ENCODE measurements at places on chromosomes 12 and 14.

- DNase-seq = no peak
These were observed 89.7 kb upstream of the MYL2 start for GRCh38 chr12:111010061-111010460.

- no peak for DNase-seq
These were observed 15.5 kb upstream of the ETV6 start for GRCh38 chr12:11633968-11634367.

DNA sequence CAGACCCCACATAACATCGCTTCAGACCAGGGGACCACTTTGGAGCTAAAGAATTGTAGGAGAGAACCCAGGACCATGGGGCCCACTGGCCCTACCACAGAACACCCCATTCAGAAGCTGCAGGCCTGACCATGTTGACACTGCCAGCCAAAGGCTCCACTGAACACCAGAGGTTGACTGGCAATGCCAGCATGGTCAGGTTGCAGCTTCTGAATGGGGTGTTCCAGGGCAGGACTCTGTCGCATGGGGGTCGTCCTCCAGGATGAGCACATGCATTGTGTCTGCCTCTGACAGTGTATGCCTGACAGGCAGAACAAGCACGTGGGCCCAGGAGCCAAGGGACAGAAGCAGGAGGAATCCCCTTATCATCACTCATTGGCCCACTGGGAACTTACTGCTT, 34.1 kb downstream of the DIO3 start:
- no peak for DNase-seq

GRCh38 chr12:59372956-59373355, 222.9 kb upstream of the SLC16A7 start:
- DNase-seq = no peak

GRCh38 chr14:31261859-31262731, 54.5 kb upstream of the HECTD1 start:
- no peak for DNase-seq

DNA sequence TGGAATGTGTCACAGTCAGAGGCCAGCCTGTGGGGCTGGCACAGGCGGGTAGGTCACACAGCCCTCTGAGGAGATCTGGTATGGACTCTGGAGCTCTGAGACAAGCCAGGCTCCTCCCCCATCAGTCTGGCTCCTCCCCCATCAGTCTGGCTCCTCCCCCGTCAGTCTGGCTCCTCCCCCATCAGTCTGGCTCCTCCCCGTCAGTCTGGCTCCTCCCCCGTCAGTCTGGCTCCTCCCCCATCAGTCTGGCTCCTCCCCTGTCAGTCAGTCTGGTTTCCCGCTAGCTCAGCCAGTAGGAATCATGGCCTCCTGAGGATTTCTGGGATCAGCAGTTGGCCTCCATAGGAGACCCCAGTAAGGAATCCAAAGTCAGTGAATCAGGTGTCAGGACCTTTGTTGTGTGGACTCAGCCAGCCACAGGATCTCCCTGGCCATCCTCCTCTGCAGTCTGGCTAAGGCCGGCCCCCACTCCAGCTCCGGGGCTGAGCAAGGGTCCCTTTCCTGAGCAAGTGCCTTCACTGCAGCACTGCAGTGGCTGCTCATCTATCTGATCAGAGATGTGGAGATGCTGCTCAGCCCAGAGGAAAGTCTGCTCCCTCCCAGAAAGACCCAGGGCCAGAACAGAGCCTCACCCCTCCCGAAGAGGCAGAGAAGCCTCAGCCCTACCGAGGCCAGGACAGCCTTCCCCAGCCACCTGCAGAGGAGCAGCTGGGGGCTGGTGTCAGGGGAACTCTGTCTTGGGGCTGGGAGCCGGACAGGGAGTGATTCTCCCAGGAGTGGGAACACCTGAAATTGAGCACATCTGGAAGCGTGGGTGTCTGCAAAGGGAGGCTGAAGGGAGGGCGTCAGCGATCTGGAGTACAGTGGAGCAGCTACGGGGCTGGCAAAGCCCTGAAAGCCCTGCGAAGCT, 35.7 kb downstream of the IQSEC3 start:
- DNase-seq = no peak

- DNase-seq = no peak
These were observed 1.5 kb downstream of the RILPL1 start for GRCh38 chr12:123532019-123532418.

DNA sequence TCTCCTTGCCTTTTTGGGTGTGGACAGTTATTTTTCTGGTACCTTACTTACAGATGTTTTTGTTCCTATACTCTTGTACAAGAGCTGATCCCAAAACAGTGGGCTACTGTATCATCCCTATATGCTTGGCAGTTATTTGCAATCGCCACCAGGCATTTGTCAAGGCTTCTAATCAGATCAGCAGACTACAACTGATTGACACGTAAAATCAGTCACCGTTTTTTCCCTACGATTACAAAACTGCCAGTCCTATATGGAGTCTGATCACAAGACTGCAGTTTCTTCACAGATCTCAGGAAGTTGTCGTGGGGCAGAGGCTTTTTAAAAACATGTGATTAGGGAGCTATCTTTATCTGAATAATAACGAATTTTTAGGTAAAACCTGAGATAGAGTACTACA, 1.3 kb downstream of the LYSET start:
- DNase-seq = no peak

DNA sequence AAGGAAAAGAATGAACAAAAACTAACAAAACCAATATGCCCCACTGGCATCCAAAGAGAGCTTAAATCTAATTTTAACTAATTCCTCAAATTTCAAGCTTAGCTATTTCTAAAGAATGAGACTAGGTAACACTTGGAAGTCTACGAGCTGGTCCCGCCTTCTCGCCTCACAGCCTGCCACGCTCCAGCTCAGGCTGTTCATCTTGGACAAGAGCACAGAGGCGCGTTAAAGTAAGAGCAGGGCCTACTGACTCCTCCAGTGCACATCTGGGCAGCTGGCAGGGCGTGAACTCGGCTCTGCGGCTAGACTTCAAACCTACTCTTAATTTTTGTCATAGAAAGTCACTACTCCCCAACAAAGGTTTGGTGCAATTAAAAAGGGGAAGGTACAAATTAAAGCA, 64.6 kb downstream of the DICER1 start:
- DNase-seq = no peak

DNA sequence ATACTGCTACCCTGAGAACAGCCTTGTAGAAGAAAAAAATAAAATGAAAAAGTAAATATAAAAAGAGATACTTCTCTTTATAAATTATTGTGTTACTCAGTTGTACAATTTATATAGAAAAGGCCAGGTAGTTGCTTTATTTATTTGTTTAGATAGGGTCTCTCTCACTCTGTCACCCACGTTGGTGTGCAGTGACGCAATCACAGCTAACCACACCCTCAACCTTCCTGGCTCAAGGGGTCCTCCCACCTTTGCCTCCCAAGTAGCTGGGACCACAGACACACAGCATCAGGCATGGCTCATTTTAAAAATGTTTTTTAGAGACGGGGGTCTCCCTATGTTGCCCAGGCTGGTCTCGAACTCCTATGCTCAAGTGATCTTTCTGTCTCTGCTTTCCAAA, 175.4 kb upstream of the PZP start:
- no peak for DNase-seq

GRCh38 chr14:104800015-104800770, 708 bp upstream of the ZBTB42 start:
- DNase-seq = peak; percentile 69

DNA sequence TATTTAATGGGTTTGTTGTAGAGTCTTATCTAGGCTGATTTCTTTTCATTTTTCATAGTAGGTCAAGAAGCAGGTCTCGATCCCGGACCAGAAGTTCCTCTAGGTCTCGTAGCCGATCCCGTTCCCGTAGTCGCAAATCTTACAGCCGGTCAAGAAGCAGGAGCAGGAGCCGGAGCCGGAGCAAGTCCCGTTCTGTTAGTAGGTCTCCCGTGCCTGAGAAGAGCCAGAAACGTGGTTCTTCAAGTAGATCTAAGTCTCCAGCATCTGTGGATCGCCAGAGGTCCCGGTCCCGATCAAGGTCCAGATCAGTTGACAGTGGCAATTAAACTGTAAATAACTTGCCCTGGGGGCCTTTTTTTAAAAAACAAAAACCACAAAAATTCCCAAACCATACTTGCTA, 4.2 kb downstream of the SRSF5 start:
- no peak for DNase-seq

DNA sequence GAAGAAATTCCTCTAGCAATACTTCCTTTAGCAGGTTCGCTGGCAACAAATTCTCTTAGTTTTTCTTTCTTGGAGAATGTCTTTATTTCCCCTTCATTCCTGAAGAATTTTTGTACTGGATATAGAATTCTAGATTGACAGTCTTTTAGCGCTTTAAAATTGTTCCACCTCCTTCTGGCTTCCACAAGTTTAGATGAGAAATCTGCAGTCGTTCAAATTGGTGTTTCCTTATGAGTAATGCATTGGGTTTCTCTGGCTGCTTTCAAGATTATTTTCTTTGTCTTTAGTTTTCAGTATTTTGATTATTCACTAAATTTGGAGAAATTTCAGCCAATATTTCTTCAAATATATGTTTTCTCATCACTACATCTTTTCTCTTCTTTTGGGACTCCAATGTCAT, 33.3 kb upstream of the FGF6 start:
- no peak for DNase-seq

GRCh38 chr14:47763188-47763854, 87.9 kb upstream of the MDGA2 start:
- DNase-seq = no peak

- DNase-seq = no peak
These were observed 62.3 kb downstream of the BEGAIN start for GRCh38 chr14:100524933-100525243.

- DNase-seq = no peak
These were observed 84.1 kb downstream of the TTC7B start for GRCh38 chr14:90732139-90732538.

GRCh38 chr14:80669426-80669825, 272.1 kb downstream of the CEP128 start:
- no peak for DNase-seq

DNA sequence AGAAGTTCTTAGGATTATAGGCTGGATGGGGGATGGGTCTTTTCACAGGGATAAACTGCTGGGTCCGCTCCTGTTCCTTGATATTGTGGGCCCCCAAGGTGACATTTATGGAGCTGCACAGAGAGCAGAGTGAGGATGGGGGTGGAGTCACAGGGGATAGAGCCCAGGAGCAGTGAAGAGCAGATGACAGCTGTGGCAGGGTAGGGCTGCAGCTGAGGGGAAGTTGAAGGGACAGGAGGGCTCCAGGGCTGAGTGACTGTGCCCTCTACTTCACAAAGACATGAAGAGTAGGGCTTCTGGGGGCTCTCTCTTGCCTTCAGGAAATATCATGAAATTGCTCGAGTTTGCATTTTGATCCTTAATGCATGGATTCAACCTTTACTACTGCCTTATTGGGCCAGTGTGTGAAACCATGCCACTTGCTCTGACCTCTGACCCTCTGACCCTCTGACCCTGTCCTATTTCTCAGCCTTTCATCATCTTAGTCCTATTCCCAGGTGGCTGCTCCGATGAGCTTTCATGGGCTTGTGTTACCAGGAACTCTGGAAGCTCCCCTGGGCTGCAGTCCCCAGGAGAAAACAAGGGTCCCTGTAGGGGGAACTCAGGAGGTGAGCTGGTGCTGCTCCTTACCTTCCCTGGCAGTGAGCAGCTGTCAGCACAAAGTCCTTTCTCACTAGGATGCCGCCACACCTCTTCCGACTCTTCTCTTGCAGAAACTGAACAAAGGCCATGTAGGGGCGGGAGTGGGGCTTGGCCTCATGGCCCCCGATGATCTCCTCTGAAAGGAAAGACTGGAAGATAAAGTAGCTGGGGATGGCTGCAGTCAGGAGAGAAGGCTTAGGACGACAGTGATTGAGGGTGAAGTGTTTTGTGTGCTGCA, 1.6 kb downstream of the GZMH start:
- no peak for DNase-seq

Data from stimulated activated CD8-positive, alpha-beta memory T cell treated with anti-CD3 and anti-CD28 coated beads, Interleukin-15, amount 100 ng/mL, for 48 hours (primary cell).